ENCODE measurements at places on chromosomes 12 and 14.

DNA sequence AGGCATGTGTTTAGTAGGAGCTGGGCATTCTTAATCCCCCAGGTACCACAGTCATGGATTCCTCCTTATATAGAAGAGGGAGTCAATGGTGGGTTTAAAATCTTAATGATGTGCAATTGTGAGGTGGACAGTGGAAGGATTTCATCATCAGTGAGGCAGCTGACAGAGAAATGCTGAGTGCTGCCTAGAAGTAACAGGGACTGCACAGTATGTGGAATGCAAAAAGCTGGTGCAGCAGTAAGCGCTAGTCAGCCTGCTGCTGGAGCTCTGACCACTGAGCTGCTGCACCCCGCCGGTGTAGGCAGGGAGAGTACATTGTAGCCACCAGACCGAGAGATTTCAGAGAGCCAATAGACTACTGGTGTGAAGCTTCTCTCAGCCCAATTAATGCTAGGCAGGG, 80.5 kb upstream of the DACT1 start:
- no peak for DNase-seq

GRCh38 chr14:24426912-24427536, 2.4 kb downstream of the CBLN3 start:
- DNase-seq: peak; percentile 65

DNA sequence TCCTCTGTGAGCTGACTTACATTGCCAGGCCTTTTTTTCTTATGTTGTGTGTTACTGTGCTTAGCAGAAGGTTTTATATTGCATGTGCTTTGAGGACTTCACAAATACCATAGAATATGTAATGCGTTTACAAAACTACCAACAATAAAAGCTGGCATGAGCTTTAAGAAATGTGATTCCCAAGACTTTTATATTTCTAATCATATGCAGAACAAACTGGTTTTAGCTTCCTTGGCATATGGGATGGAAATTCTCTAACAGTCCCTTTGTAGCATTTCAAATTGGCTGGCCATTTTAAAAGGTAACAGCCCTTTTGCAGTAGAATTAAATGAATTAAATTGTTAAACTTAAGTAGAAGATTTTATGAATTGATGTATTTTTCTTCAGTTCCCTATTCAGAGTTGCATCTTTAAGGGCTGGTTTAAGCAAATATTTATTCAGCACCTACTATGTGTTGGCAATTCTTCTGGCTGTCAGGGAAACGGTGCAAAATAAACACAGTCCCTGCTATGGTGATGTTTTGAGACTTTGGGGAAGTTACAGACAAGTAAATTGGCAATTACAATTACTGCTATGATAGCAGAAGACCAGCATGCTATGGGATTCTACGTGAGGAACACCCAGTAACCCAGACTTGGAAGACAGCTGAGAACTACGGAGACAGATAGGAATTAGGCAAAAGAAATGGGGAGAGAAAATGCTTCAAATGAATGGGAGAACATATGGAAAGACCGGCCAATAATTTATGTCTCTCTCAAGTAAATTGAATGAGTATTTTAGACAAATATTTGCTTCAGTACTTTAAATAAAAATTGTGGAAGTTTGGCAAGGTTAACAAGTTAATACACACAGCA, 446.4 kb downstream of the EGLN3 start:
- no peak for DNase-seq

DNA sequence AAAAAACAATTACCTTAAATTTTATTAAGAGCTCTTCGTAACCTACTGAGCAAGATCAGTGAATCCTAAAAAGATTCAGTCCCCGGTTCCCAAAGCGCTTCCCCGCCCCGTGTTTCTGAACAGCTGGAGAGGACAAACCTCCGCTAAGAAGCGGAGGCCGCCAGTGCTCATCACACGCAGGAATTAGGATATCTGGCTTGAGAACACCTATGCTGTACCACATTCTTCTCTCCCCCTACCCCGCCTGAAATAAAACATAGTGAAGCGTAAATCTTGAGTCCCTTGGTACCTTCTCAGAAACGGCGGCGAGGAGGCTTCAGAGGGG, 774 bp upstream of the WDR20 start:
- DNase-seq: no peak

GRCh38 chr12:118055865-118056773, 4.9 kb downstream of the WSB2 start:
- no peak for DNase-seq

DNA sequence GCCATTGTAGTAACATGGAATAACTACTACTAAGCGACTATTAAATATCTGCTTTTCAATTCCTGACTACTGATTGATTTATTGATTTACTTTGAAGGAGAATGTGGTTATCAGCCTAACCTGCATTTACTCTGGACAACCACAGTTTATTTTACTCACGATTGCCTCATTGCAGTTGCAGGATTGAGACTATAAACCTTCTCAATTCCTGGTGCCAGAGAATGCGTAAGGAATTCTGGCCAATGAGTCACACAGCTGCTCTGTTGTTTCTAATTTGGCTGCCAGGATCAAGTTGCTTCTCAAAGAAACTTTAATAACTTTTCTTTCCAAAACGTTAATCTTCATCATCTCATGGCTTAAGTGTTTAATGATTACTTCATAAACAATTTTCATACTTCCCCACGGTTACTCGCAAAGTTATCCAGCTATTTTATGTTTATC, 13.1 kb upstream of the TMTC1 start:
- DNase-seq: peak; percentile 9

DNA sequence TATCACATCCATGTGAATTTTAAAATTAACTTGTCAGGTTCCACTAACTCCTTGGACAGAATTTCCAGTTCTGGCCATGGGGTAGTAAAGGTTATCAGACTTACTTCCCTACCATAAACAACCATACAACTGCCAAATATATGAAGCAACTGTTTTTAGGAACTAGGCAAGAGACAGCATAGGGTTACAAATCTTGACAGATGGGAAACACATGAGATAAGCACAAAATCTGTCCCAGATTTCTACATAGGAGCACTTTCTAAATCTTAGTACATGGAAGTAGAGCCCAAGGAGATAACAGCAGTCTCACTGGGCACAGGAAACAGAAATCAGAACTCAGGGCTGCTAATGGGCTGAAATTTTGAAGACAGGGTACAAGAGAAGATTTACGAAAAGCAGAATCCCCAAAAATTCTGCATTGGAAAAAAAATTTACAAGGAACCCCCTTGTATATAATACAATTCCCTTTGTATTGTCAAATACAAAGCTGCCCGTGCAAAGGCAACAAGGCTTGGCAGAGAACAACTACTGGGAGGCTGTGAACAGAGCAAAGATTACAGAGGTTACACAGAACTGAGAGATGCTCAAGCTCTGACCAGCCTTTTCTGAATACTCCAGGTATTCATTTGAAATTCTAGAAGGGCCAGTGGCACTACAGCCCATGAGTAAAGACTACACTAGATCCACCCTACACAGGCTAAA, 43.2 kb downstream of the GALNT4 start:
- DNase-seq: no peak

DNA sequence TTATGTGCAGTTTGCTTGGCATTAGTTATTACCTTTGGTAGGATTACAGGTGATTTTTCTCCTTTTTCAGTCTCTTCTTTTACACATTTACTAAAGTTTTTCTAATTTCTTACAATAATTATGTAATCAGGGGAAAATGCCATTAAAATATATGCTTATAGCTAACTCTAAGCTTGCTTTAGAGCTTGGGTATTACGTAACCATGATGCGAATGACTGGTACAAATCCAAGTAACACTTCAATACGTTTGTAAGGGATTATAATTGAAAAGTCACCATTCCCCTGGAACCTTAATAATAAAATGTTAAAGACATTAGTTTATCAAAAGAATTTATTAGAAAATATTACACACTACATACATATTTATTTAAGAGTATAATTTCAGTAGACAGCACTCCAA, 71.6 kb downstream of the SCAF11 start:
- DNase-seq: no peak

GRCh38 chr12:127012109-127012508, 1254.9 kb upstream of the TMEM132C start:
- DNase-seq: no peak

GRCh38 chr14:77066578-77067172, 31.4 kb upstream of the CIPC start:
- DNase-seq: no peak

Measured in transverse colon (tissue), 4 donors.